ENCODE measurements at places on chromosomes 12 and 14. TPM values are rescaled to one million over a fixed set of nuclear protein-coding genes. Genes with fewer than 3 reads are reported as not detected.

DNA sequence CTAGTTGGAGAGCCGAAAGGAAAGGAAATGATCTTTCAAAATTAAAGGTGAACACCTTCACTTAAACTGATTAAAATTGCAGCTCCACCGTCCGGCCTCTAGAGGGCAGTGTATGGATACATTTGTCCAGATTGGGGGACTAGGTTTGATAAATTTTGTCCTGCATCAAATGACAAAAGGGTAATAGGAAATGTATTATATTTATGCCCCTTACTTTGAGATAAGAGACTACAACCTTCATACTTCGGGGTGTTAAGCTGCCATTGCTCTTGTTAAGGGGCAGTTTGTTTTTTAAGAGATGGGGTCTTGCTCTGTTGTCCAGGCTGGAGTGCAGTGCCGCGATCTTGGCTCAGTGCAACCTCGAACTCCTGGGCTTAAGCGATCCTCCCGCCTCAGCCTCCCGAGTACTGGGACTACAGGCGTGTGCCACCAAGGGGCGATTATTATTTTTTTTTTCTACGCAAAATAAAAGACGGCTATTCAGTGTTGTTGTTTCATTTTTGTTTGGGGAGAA, 818 bp upstream of the SUOX start:
- no peak for DNase-seq

- no peak for DNase-seq
Observed at GRCh38 chr12:8508910-8509841, 4.1 kb upstream of the CLEC4D start.

DNA sequence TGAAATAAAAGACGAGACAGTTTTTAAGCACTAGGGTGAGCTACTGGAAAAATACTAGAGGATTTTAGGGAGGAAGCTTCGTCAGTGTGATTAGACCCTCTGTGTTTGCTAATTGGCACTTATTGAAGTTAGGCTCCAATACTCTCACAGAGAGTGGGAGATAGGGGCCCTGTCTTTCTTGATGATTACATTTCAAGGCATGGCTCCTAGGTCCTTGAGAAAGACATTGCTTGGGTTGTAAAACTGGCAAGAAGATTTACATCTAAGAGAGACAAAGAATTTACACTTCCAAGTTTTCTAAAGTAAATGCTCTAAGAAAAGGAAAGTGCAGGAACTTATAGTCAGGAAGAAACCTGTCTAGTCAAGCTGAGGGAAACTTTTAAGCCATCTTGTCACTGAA, 183.2 kb downstream of the C12orf50 start:
- peak; percentile 35 for DNase-seq

- no peak for DNase-seq
Observed at GRCh38 chr12:124422570-124423523, 128.0 kb downstream of the RFLNA start.

DNA sequence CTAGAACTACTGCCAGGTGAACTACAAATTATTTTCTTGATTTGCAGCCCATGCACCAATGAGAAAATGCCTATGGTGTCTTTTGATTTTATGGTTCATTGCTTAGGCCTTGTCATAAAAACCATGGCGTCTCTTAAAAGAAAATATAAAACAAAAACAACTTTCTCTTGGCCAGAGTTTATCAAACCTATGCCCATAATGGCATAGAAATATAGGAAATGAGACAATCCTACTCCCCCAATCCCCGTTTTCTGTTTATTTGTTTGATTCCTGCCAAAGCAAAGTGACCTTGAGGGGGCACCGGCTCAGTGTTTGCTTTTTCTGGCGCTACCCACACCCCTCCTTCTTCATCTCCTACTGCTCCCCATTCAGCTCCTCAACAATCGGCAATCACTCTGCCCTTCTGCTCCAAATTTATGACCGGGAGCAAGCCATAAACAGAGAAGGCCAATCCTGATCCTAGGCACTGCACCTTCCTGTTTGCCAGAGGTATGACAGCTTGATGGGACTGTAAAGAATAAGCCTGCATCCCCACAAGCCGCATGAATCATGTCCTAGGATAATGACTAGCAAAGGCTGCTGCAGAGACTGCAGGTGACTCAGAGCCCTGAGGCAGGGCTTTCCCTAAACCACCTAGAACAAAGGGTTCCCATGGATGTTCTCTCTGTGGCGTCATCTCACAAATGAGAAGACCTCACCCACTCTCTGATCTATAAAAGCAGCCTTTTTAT, 874.9 kb downstream of the NRXN3 start:
- DNase-seq = no peak

GRCh38 chr12:22266101-22266500, 68.4 kb downstream of the ST8SIA1 start:
- no peak for DNase-seq

GRCh38 chr14:69755784-69756183, 11.2 kb upstream of the SRSF5 start:
- no peak for DNase-seq

DNA sequence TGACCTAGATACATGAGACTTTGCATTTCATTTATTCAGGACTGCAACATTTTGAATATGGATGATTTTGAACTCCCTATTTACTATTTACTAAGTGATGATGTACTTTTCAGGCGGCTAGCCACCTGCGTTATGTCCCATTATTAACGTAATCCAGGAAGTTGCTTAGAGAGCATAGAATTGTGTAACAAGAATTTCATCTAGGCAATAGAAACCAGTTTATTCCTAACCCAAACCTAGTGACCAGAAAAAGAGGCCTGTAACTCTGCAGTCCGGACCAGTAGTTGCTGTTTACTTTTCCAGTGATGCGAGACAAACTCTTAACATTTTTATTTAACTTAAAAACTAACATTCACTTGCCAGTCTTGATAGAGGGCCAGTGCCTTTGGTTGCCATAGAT, 12.3 kb downstream of the NUDT4 start:
- no peak for DNase-seq

- DNase-seq = no peak
Observed at GRCh38 chr14:52860910-52861309, 69.5 kb upstream of the GNPNAT1 start.

DNA sequence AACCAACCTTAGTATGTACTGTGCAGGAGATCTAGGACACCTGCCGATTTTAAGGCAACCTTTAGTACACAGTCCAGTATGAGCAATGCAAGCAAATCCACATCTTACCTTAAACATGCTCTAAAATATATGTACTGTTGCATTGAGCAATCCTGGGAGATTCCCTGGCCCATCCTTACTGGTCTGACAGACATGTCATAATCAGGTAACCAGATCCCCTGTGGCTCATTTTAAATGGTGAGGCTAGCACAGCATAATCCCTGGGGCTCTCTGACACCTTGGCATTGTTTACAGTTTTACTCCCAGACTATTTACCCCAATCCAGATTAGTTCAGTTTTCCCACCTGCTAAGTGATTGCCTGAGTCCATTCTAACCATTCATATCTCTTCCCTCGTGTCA, 15.1 kb downstream of the BMAL2 start:
- no peak for DNase-seq

GRCh38 chr12:52069327-52070184, at the start of gene ATG101:
Gene ATG101, plus strand, starts transcription at chr12:52069978. Its CDS starts 3,673 bp downstream, at chr12:52073651.
- DNase-seq = peak; percentile 95

GRCh38 chr14:61179061-61179690, 102.0 kb downstream of the TMEM30B start:
- DNase-seq = no peak

DNA sequence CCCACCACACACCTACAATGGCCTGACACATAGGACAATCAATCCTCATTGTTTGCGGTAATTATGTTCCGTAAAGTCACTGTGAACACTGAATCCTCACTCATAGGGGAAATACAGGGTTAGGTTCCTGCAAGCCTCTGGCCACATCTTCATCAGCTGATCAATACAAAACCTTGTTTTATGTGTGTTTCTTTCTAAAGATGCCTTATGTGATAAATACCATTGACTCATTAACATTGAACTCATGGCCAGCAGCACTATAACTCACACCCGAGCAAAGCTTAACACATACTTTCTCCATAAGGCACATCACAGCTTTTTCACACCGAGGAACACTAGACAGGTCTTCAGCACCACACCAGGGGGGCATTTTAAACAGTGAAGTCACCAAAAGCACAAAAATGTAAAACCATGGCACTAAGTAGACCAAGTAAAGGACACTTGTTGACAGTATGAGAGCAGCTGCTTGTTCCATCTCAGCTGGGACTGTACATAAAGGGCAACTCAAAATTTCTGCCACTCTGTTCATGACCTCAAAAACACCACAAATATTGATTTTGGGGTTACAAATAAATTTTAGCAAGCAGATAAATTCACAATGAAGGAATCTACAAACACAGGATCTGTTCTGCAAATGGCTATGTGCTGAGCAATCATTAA, 60.5 kb downstream of the ESR2 start:
- DNase-seq = no peak

GRCh38 chr12:125203145-125203765, 138.0 kb downstream of the AACS start:
- no peak for DNase-seq

DNA sequence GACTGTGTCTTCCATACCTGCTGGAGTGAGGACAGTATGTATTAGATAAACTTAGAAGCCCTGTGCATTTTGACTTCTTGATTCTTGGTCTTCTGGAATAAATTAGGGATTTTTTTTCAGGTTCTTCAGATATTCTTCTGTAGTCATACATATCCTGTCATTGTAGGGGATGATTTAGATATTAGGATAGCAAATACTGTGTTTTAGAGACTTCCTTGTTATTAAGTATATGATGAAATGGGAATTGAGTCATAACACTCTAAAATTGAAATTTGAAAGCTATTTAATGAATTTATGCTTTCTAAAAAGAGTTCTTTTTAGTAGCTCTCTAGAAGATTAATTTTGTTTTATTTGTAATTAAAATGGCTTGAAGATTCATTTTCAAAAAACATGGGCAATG, 371.5 kb upstream of the RGS6 start:
- no peak for DNase-seq

GRCh38 chr12:37546206-37546605, 770.4 kb upstream of the ALG10B start:
- DNase-seq = no peak

DNA sequence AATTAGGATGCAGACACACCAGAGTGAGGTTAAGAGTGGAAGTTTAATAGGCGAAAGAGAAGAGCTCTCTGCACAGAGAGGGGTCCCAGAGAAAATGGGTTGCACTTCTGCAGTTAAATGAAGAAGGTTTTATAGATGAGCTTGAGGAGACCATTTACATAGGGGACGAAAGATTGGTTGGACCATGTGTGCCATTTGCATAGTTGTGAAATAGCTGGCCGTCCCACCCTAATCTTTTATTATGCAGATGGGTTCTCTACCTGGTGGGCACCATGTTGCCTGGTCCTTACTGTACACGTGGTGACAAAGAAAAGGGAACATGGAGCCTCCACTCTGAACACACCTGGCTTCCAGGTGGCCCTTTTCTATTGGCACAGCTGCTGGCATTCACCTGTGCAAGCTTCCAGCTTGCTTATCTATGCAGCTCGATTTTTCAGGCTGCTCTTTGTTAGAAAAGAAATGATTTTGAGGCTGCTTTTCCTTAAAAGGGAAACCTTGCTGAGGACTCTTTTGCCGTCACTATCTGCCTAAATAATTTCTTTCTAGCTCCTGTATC, 67.1 kb upstream of the SRSF5 start:
- no peak for DNase-seq

DNA sequence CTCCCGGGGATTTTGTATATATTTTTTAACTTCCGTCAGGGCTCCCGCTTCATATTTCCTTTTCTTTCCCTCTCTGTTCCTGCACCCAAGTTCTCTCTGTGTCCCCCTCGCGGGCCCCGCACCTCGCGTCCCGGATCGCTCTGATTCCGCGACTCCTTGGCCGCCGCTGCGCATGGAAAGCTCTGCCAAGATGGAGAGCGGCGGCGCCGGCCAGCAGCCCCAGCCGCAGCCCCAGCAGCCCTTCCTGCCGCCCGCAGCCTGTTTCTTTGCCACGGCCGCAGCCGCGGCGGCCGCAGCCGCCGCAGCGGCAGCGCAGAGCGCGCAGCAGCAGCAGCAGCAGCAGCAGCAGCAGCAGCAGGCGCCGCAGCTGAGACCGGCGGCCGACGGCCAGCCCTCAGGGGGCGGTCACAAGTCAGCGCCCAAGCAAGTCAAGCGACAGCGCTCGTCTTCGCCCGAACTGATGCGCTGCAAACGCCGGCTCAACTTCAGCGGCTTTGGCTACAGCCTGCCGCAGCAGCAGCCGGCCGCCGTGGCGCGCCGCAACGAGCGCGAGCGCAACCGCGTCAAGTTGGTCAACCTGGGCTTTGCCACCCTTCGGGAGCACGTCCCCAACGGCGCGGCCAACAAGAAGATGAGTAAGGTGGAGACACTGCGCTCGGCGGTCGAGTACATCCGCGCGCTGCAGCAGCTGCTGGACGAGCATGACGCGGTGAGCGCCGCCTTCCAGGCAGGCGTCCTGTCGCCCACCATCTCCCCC, 777 bp downstream of the ASCL1 start:
- no peak for DNase-seq

DNA sequence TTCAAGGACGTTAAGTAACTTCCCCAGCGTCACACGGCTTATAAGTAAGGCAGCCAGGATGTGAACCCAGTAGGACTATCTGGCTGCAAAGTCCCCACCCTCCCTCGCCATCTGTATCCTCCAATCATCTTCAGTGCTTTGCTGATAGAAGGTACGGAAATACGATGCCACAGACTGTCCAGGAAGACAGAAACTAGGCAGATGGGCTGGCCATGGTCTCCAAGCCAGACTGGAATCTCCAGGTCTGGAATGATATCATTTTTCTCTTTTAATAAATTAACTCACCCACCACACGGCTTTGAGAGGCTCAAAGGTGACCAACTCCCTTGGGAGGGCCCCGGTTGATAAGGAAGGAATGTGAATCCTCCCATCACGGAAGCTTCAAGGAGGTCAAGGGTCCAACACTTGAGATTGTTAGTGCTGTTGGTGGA, 16.3 kb upstream of the BDKRB1 start:
- DNase-seq = no peak

DNA sequence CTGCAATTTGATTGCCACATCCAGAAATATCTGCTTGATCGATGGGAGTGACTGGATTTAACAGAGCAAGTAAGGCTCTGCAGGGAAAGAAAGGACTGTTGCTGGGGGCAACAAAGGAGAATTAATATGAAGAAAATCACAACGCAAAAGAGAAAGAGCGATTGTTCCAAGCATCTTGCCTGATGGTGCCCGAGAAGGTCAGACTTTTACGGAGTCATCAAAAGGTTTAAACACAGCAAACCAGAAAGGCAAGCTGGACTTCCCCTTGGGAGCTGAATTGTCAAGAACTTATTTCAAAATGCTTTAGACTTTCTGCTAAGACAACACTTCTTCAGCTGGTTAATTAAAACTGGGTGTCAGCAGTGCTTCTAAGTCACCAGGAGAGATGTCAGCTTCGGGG, 791.5 kb downstream of the MED13L start:
- DNase-seq = no peak

- DNase-seq = no peak
Observed at GRCh38 chr12:19544353-19544752, 105.1 kb downstream of the AEBP2 start.

- no peak for DNase-seq
Observed at GRCh38 chr14:80325688-80326087, 114.4 kb upstream of the DIO2 start.

Gene ABHD12B
- polyA plus RNA-seq = 0.62 TPM

Gene GPR84
- polyA plus RNA-seq = 0.14 TPM

Gene DTD2
- 14.1 TPM for polyA plus RNA-seq

Gene PZP
- polyA plus RNA-seq = 0.68 TPM

Gene LRP1
- polyA plus RNA-seq = 60.0 TPM

Gene KCNH5
- 0.18 TPM for polyA plus RNA-seq

Gene SEL1L
- 87.4 TPM for polyA plus RNA-seq

Gene KRT78
- not detected for polyA plus RNA-seq

Gene KRT82
- not detected for polyA plus RNA-seq

Gene CLEC1A
- polyA plus RNA-seq = 4.0 TPM

Gene ENTPD5
- polyA plus RNA-seq = 48.2 TPM

Gene CYP46A1
- 1.1 TPM for polyA plus RNA-seq

Gene ARMH4
- 81.3 TPM for polyA plus RNA-seq

Gene GRIP1
- 22.2 TPM for polyA plus RNA-seq

Gene SMIM41
- polyA plus RNA-seq = 0.96 TPM

Data from right renal cortex interstitium (tissue), 3 donors.